ENCODE measurements at places on chromosomes 1 and 21.

DNA sequence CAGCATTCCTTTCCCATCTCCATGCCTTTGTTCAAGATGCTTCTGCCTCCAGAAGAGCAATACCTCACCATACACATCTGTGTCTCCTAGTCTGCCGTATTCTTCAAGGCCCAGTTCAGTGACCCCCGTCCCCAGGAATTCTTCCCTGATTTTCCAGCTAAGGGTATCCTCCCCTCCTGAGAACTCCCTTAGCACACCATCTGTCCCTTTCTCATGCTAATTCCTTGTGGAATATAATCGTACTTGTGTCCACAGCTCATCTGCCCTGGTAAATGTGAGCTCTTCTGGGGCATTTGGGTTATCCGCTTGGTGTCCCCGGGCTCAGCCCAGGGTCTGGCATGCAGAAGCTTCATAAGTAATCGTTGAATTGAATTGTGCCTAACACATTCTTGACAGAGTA is 40.9 kb downstream of the BEND5 start:
- DNase-seq, result no peak

- DNase-seq, result no peak
Measured at GRCh38 chr1:59592924-59593323, 221.8 kb upstream of the HOOK1 start.

GRCh38 chr1:33049371-33049770 is 12.7 kb upstream of the AK2 start:
- DNase-seq, result no peak

DNA sequence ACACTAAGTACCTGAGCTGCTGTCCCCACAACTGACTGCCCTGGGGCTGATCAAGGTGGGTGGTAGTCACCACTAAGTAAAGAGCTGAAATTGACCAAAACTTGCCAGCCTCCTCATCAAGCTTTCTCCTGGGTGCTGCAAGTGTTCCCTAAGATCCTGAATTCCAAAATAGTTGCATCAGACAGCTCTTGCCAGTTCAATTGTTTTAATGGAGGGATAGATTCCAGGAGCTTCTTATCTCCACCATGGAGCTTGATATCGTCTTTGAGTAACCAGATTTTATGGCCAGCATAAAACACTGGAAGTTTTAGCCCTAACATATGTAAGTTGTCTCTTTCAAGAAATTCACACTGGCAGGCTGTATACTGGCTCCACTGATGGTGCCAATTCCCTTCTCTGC is 90.3 kb downstream of the NID1 start:
- DNase-seq, result no peak

GRCh38 chr1:72056516-72056915 is 225.8 kb downstream of the NEGR1 start:
- no peak for DNase-seq

DNA sequence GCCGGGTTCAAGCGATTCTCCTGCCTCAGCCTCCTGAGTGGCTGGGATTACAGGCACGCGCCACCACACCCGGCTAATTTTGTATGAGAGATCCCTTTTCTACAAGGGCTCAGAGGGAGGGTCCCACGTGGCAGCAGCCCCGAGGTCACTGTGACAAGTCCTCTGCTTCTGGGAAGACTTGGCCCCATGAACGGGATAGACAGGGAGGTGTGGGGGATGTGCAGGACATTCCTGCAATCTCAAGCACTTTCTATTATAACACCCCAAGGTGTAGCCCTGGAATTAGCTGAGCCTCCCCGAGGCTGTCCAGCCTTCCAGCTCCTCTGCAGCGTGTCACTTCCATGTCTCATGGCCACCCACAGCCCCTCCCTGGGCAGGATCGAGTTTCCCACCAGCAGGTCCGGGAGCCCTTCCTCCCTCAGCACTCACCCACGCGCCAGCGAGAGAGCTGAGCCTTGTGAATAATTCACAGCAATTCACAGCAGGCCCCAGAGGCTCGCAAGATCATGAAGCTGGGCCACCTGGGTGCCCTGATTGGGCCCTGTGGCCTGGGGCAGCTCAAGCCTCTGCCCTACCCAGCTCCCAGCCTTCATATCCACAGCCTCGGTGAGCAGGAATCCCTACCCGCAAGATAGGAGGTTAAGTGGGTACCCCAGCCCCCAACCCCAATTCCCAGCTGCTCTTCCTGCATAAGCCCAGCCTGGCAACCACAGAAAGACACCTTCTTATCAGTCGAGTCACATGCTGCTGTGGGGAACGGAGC is 22.8 kb upstream of the RNU1-4 start:
- DNase-seq, result no peak

GRCh38 chr21:42880352-42880751 is 1.0 kb upstream of the WDR4 start:
- no peak for DNase-seq

DNA sequence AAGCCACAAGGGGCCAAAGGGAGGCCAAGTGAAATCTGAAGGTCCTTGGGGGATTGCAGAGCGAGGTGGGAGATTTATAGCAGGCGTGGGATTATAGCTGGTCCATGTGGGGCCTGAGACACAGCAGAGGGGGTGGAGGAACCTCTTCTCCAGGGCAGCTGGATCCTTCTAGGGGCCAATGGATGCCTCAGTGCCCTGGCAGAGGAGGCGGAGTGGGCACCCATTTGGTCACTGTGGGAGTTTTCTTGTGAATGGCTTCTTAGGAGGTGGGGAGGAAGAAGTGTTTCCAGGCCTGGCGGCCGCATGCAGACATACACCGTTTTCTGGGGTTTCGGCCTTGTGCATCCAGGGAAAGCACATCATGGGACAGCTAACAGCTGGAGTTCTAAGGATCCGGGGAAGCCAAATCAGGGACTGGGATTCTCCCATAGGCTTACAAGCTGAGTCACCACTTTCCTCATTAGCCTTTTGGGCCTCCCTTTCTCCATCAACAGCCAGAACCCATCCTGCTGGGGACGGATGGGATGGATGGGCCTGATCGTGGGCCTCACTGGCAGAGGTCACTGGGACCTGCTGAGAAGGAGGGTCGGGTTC is 76.5 kb downstream of the RHOU start:
- DNase-seq, result no peak

- DNase-seq, result no peak
Measured at GRCh38 chr1:17259233-17259873, 10.5 kb downstream of the PADI3 start.

DNA sequence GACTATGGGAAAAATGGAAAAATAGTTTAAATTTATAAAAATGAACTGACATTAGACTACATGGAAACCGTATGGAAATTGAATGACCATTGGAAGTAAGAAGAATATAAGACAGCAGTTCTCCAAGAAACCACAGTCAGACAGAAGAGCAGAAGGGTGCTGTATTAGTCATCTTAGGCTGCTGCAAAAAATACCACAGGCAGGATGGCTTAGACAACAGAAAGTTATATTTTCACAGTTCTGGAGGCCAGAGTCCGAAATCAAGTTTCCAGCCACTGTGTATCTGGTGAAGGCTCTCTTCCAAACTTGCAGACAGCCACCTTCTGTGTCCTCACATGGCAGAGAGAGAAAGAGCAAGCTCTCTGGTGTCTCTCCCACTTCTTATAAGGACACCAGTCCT is 175.2 kb downstream of the DSCAM start:
- DNase-seq, result no peak

DNA sequence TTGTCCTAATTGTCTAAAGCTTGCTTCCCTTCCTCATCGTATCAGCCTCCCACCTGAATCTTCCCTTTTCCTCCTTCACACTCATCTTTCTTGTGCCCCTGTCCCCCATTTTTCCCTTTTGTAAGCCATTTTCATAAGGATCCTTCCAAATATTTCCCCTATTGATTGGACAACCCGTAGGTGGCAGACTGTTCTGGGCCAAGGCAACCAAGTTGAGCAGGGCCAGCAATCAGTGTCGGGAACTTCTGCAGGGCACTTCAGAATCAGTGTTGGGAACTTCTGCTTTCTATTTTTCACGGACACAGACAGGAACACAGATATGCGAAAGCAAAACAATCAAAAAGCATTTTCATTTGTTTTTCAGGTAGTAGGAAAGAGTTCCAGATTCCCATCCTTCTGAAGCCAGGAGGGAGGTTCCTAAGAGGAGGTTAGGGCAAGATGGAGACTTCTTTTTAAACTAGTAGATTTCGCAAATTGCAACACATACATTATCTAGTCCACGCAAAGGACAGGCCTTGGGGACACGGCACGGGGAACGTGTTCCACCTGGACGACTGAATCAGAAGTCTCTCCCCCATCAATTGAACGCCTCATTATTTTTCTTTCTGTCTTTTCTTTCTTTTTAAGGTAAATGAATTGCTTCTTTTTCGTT is 691 bp upstream of the MPZL1 start:
- no peak for DNase-seq

DNA sequence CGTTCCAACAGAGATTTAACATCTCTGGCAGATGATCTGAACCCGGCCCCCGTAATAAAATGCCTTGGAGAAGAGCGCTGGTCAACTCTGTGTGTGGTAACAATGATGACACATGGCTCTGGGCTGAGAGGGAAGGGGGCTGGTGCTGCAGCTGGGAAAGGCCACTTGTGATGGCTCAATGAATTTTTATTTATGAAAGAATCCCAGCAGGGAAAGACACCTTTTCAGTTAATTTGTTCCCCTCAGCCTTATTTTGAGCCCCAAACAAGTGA is 59.4 kb downstream of the SYT6 start:
- no peak for DNase-seq

GRCh38 chr1:160062230-160062532 is 7.8 kb downstream of the KCNJ10 start:
- DNase-seq, result no peak

- DNase-seq, result peak; percentile 22
Measured at GRCh38 chr1:228349701-228350171, 56.9 kb downstream of the TRIM11 start.

DNA sequence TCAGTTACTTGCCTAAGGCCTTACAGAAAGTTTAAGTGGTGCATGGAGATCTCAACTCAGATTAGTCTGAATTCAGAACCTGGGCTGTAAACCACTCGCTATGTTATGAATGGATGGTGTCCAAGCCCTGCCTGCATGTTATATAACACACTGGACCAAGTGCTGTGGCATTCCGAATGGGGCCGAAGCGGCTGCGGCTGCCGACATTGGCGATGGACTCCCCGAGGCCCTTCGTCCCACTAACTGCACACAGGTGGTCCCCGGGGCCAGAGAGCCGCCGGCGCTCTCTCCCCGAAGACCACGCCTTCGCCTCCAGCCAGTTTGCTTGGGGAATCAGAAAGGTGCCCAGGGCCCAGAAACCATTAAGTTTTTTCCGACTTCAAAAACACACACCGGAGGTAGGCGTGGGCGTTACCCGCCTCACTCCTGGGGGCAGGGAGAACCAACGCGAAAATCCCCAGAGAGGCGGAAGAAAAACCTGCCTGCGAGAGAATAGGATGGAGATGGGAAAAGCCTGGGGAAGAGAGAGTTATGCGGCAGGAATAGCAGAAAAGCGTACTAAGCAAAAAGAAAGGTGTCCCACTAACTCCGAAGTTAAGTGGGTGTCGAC is 579 bp upstream of the TENT5C start:
- no peak for DNase-seq

DNA sequence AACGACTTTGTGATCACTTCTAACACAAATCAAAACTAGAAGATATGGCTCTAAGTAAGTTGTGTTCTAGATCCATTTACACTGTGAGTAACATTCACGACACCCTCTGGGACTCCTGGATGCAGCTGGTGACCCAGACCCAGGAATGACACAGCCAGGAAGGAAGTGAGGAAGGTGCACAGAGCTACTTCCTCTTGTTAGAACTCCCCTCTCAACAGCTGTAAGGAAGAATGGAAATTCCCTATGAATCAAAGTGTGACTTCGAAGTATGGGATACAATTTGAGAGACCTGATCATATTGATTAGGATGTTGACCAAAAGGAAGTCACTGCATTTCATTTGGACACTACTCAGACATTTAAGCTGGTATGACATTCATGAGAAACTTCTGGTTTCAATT is 185.3 kb downstream of the NRIP1 start:
- DNase-seq, result no peak

GRCh38 chr1:192978195-192978710 is 80.9 kb downstream of the UCHL5 start:
- no peak for DNase-seq

DNA sequence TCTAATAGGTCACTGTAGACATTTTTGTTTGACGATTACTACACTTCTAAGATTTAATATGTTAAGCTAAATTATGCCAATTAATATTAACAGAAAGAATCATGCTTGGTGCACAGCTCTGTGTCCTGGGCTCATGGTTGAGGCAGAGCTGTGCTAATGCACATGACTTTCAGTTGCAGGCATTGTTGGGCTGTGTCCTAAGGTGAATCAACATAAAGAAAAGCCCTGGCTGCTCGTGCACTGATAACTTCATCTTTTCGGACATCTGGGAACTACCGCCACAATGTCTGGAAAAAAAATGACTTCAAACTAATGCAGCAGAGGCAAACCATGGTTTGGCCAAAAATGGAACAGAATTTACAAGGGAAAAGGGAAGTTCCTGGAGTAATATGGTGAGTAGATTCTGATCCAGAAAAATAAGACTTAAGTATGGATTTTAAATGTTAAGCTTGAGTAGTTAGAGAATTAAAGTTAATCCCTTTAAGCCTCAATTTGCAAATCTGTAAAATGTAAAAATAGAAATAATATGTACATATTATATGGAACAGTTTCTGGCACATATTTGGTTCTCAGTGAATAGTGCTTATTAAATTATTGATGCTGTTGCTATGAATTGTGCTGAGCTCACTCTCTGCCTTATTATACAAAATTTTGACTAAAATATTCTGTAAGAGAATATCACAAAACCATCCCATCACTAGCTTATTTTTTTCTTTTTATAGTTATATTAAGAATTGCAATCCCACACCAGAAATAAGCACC is 186.1 kb downstream of the BRINP2 start:
- no peak for DNase-seq

GRCh38 chr1:201495551-201496295 is 11.2 kb downstream of the CSRP1 start:
- no peak for DNase-seq

GRCh38 chr1:97726386-97726785 is 194.4 kb downstream of the DPYD start:
- no peak for DNase-seq

- DNase-seq, result no peak
Measured at GRCh38 chr1:59046730-59047157, 250.2 kb upstream of the FGGY start.

DNA sequence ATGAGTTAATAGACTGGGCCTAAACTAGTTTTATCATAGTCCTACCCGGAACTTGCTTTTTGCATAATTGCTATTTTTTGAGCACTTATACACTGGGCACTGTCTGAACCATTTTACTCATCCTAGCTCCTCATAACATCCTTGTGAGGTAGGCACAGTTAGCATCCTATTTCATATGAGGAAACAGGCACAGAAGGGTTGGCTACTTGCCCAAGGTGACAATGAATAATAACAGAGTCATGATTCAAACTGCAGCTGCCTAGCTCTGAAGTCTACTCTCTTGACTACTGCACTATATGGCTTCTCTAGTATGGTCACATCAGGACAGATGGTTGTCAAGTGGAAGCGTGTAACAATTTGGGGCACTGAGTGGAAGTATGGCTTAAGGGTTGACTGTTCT is 18.2 kb upstream of the RC3H1 start:
- no peak for DNase-seq

GRCh38 chr1:231584921-231585320 is 41.7 kb upstream of the DISC1 start:
- DNase-seq, result no peak

- DNase-seq, result no peak
Measured at GRCh38 chr1:92240034-92240433, 22.3 kb downstream of the C1orf146 start.

GRCh38 chr1:210298936-210299335 is 29.8 kb upstream of the HHAT start:
- no peak for DNase-seq

Data from Caco-2 (cell line).